ENCODE measurements at places on chromosomes 7 and 10. TPM values are rescaled to one million over a fixed set of nuclear protein-coding genes. Genes with fewer than 3 reads are reported as not detected.

Gene MRPL43
- total RNA-seq: 90.1 TPM

Gene EBLN1
- total RNA-seq: not detected

Gene C7orf57
- not detected for total RNA-seq

Gene TSPAN33
- total RNA-seq: 9.1 TPM

Gene FOXI2
- not detected for total RNA-seq

Gene GPER1
- 3.1 TPM for total RNA-seq

Gene NCOA4
- total RNA-seq: 165 TPM

Gene CAMK2B
- total RNA-seq: 78.4 TPM

Gene MOGAT3
- not detected for total RNA-seq

DNA sequence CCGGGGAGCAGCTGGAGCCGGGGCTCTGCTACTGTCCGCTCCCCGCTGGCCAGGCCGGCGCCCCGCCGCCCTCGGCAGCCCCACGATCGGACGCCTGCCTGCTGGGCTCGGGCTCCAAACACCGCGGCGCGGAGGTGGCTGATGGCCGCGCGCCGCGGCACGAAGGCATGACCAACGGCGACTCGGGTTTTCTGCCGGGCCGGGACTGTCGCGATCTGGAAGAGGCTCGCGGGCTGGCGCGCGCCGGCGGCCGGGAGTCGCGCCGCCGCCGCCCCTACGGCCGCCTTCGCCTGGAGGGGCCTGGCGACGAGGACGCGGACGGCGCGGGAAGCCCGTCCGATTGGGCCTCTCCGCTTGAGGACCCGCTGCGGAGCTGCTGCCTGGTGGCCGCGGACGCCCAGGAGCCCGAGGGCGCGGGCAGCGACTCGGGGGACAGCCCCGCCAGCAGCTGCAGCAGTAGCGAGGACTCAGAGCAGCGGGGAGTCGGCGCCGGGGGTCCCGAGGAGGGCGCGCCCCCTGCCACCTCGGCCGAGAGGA lies 570 bp downstream of the TBC1D12 start:
- H3K4me3 ChIP-seq: peak overlapping the region; percentile 99
- H3K27ac ChIP-seq: peak overlapping the region; percentile 97
- no peaks in the 10 kb centered on the region for H3K27me3 ChIP-seq

DNA sequence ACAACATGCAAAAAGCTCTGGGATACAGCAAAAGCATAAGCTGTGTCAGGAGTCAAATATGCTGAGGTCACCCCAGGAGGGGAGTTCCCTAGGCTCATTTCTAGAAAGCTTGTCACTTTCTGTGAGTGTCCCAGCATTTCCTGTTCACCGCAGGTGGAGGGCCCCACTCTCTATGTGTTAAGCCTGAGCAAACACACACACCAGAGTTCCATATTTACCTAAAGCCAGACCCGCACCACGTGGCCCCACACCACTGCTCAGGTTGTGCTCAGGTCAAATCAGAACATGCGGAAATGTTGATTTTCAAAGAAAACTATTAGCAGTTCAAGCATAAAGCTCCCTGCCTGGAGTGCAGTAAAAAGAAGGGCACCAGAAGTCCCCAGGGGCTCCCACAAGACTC lies 259.6 kb upstream of the PPP2R2D start:
- H3K27me3 ChIP-seq: no peaks in the 10 kb centered on the region
- H3K27ac ChIP-seq: no peak overlapping the region
- no peak for DNase-seq
- no peak overlapping the region for H3K4me3 ChIP-seq

GRCh38 chr10:122703483-122704448 lies 4.1 kb upstream of the C10orf120 start:
- H3K4me1 ChIP-seq: no peaks in the 10 kb centered on the region
- H3K36me3 ChIP-seq: no peaks in the 10 kb centered on the region
- H3K27me3 ChIP-seq: no peaks in the 10 kb centered on the region
- no peak overlapping the region for H3K27ac ChIP-seq
- peak; percentile 82 for DNase-seq

DNA sequence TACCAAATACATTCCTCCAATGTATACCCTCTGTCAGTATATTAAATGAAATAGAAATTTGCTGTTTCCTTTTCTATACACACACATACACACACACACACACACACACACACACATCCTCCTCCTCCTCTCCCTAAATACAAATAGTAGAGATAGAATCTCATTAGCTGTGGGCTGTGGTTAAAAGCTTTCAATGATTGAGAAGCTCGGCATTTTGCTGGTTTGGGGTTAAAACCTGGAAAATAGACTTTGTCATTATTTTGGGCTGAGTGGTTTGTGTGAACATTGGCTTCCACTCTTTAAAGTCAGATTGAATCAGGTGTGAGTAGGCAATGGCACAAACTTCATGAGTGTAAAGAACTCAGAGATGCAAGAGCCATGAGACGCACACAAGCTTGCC lies 596.0 kb downstream of the XPNPEP1 start:
- H3K4me3 ChIP-seq: no peak overlapping the region
- H3K36me3 ChIP-seq: no peaks in the 10 kb centered on the region
- no peaks in the 10 kb centered on the region for H3K27me3 ChIP-seq
- no peak overlapping the region for H3K27ac ChIP-seq

GRCh38 chr7:94907026-94907810 lies at the start of gene PPP1R9A:
Gene PPP1R9A, plus strand, starts transcription at chr7:94907594. Its CDS starts 2,520 bp downstream, at chr7:94910114.
- H3K4me3 ChIP-seq: peak within 1 kb of the TSS; percentile 85
- DNase-seq: peak; percentile 40
- H3K27ac ChIP-seq: peak within 1 kb of the TSS; percentile 76
- peaks cover 17% of the 10 kb centered on the region for H3K4me1 ChIP-seq

- H3K27me3 ChIP-seq: no peaks in the 10 kb centered on the region
- DNase-seq: no peak
- no peaks in the 10 kb centered on the region for H3K36me3 ChIP-seq
- no peak overlapping the region for H3K4me3 ChIP-seq
- peaks cover 57% of the 10 kb centered on the region for H3K4me1 ChIP-seq
Observed at GRCh38 chr7:148712678-148713329, 14.1 kb downstream of the CUL1 start.

- peaks cover 26% of the 10 kb centered on the region for H3K4me1 ChIP-seq
- H3K4me3 ChIP-seq: no peak overlapping the region
- H3K27me3 ChIP-seq: no peaks in the 10 kb centered on the region
Observed at GRCh38 chr7:1461646-1462375, 2.5 kb upstream of the MICALL2 start.

DNA sequence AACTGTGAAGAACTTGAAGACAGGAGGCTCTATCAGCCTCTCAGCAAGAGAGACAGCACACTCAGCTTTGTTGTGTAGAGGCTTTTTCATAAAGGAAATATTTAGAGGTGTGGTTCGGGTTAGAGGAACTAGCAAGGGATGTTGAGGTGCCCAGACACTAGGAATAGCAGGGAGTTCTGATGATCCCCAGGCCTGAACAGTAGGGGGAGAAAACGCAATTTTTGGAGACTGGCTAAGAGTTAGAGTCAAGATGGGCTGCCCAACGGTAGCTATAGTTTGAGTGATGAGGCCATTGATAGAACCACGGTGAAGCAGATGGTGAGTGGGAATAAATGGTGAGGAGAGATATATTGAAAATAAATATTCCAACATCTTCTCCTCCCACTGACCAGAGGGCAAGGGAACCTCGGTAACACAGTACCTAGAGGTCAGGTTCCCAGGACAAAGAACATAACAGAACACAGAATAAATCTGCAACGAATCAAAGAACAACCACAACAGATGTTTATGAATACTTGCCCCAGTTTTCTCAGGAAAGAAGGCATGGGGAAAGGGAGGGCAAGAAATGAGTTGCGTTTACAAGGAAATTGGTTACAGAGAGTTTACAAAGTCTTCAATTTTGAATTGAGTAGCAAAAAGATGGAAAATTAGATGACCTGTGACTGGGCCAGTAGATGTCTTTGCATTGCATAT lies 24.2 kb upstream of the BPGM start:
- no peaks in the 10 kb centered on the region for H3K27me3 ChIP-seq
- H3K27ac ChIP-seq: no peak overlapping the region
- H3K36me3 ChIP-seq: no peaks in the 10 kb centered on the region
- DNase-seq: no peak

DNA sequence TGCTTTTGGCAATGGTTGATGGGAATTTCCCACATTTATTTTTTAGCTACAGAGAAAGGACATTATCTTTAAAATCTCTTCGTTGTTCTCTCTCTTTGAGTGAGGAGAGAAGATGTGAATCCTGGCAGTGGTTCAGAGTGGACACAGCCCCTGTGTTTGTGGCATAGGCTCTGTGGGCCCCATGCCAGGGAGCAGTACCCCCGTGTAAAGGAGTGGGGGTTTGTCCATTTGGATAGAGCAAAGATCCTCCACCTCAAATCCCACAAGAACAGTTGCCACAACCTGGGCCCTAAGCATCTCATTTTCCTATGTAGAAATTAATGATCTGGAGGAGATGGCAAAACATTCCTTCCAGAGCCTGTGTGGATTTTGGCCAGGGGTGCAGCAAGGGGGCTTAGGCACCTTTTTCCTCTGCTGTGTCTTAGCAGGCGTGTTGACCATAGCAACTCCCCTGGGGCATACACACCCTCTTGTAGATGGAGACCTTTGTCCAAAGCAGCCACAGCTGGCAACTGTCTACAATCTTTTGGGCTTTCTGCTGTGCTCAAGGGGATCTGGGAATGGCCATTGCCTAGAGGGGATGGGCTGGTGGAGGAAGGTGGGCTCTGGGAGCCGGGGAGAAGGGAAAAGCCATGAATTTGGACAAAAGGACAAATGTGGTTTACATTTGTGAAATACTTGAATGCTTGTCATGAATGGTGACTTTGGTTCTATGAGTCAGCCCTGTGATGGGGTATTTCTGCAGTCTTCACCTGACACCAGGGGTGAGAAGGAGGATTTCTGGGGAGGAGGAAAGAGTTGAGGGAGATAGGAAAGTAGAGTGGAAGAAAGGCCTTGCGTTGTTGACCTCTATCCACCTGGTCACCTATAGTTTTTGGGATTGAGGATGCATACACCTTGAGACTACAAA lies 92.0 kb downstream of the TCF7L2 start:
- peaks cover 2% of the 10 kb centered on the region for H3K4me1 ChIP-seq
- no peak overlapping the region for H3K4me3 ChIP-seq
- no peaks in the 10 kb centered on the region for H3K36me3 ChIP-seq
- DNase-seq: no peak
- H3K27ac ChIP-seq: no peak overlapping the region
- no peaks in the 10 kb centered on the region for H3K27me3 ChIP-seq

- no peak overlapping the region for H3K4me3 ChIP-seq
- H3K36me3 ChIP-seq: no peaks in the 10 kb centered on the region
- no peaks in the 10 kb centered on the region for H3K4me1 ChIP-seq
- no peaks in the 10 kb centered on the region for H3K27me3 ChIP-seq
Observed at GRCh38 chr10:93503075-93503474, 6.7 kb downstream of the CEP55 start.

DNA sequence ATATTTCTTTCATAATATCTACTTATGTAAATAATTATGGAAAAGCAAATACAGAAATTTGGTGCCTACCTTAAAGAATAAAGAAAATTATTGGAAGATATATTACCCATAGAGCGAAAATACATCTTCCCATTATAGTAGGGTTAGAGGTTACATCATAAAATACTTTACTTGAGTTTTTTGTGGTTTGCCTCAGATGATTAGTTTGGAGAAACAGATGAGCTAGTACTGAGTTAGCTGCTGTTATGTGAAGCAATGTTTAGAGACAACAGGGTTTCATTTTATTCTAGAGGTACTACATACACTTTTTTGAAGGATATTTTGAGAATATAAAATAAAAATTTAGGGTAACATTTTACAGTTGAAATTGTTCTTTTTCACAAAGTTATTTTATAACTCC lies 2.9 kb upstream of the MLLT10 start:
- peak overlapping the region; percentile 99 for H3K27ac ChIP-seq
- H3K27me3 ChIP-seq: no peaks in the 10 kb centered on the region
- H3K36me3 ChIP-seq: no peaks in the 10 kb centered on the region
- H3K4me1 ChIP-seq: peaks cover 32% of the 10 kb centered on the region

DNA sequence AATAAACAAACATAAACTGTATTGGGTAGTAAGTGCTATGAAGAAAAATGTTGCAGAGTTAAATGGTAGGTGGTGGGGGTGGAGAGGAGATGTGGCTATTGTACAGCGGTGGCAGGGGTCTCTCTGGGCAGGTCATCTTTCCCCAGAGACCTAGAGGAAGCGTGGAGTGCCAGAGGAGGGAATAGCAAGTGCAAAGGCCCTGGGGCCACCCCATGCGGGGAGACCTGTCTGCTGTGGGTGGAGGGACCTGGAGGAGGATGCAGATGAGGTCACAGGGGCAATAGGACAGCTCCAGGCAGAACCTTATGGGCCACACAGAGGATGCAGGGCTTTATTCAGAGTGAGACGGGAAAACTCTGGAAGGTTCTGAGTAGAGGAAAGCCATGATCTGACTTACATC lies 47.5 kb downstream of the DLG5 start:
- H3K36me3 ChIP-seq: no peaks in the 10 kb centered on the region
- no peaks in the 10 kb centered on the region for H3K27me3 ChIP-seq
- no peak for DNase-seq
- H3K4me1 ChIP-seq: peaks cover 56% of the 10 kb centered on the region
- H3K4me3 ChIP-seq: no peak overlapping the region
- peak overlapping the region; percentile 68 for H3K27ac ChIP-seq

GRCh38 chr10:114376523-114376922 lies 27.8 kb downstream of the AFAP1L2 start:
- no peaks in the 10 kb centered on the region for H3K4me1 ChIP-seq
- no peaks in the 10 kb centered on the region for H3K36me3 ChIP-seq
- no peaks in the 10 kb centered on the region for H3K27me3 ChIP-seq

DNA sequence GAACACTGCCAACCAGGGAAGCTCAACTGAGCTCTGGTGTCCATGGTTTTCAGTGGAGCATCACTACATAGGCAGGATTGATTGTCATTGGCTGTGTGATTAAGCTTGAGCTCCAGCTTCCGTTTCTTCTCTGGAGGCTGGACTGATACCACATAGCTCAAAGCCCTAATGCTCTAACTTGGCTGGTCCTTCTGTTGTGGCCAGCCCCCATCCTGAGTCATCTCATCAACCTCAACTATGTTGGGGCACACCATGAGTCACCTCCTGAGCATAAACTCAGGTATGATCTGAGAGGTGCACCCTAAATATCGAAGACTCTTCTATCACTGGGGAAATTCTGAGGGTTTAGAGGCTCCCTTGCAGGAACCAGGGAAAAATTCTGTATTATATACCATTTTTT lies 114.5 kb upstream of the INHBA start:
- H3K27ac ChIP-seq: no peak overlapping the region
- H3K27me3 ChIP-seq: no peaks in the 10 kb centered on the region
- no peaks in the 10 kb centered on the region for H3K4me1 ChIP-seq
- H3K36me3 ChIP-seq: no peaks in the 10 kb centered on the region
- H3K4me3 ChIP-seq: no peak overlapping the region

DNA sequence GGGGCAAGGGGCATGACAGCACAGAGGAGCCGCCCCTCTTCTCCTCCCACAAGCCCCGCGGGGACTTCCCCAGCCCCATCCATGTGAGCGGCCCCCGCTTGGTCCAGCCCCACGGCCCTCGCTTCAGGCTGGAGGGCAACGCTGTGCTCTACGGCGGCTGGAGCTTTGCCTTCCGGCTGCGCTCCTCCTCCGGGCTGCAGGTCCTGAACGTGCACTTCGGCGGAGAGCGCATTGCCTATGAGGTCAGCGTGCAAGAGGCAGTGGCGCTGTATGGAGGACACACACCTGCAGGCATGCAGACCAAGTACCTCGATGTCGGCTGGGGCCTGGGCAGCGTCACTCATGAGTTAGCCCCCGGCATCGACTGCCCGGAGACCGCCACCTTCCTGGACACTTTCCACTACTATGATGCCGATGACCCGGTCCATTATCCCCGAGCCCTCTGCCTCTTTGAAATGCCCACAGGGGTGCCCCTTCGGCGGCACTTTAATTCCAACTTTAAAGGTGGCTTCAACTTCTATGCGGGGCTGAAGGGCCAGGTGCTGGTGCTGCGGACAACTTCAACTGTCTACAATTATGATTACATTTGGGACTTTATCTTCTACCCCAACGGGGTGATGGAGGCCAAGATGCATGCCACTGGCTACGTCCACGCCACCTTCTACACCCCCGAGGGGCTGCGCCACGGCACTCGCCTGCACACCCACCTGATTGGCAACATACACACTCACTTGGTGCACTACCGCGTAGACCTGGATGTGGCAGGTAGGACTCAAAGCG lies 5.1 kb downstream of the AOC1 start:
- no peaks in the 10 kb centered on the region for H3K4me1 ChIP-seq
- no peak overlapping the region for H3K27ac ChIP-seq
- DNase-seq: no peak
- H3K4me3 ChIP-seq: no peak overlapping the region

All from psoas muscle (tissue), 8 donors.